NCI-H1417 (cell line): ENCODE measurements at places on chromosomes 12 and 14.

GRCh38 chr12:101089271-101089670 is 120.8 kb downstream of the SLC5A8 start:
- DNase-seq = no peak

DNA sequence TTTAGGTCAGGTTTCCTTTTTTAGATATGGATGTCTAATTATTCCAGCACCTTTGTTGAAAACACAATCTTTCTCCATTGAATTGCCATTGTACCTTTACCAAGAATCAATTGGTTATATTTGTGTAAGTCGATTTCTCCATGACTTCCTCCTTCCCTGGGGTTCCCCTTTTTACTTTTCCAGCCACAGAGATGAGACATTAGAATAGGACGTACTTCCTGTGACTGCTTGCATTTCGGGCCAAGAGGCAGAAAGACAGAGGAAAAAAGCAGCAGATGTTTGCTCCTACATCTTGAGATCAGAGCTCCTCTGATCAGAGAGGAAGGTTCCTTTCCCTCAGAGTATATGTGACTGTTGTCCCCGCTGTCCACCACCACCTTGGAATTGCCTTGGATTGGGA is 453.7 kb upstream of the RGS6 start:
- no peak for DNase-seq

GRCh38 chr12:109982210-109982609 is 14.0 kb downstream of the GIT2 start:
- DNase-seq = no peak

GRCh38 chr12:124743479-124744272 is 120.0 kb downstream of the SCARB1 start:
- no peak for DNase-seq

DNA sequence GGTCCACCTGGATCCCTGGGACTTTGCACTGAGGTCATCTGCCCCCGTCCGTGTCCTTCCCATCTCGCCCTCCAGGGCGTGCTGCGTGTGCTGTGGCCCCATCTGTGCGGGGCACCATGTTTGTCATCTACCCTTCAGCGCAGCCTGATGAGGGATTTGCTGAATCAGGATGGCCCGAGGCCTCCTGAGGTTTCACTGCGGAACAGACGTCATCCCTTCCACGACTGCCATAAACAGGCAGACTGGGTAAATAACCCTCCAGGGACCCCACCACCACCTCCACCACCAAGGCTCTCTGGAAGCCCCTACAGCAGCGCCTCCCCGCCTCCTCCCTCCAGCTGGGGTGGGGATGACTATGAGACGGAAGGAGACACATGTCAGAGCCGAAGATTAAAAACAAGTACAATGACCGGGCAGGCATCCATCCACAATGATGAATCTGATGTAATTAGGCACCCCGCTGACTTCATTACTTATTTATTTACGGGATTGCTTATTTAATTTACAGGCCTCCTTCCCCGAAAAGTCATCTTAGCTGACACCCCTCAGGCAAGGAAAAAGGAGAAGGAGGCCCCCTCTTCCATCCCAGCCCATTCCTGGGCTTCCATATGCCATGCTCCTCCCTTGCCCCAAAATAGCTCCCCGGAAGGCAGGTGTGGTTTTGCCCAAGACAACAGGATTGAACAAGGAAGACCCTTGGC is 39.4 kb downstream of the NCOR2 start:
- peak; percentile 84 for DNase-seq

DNA sequence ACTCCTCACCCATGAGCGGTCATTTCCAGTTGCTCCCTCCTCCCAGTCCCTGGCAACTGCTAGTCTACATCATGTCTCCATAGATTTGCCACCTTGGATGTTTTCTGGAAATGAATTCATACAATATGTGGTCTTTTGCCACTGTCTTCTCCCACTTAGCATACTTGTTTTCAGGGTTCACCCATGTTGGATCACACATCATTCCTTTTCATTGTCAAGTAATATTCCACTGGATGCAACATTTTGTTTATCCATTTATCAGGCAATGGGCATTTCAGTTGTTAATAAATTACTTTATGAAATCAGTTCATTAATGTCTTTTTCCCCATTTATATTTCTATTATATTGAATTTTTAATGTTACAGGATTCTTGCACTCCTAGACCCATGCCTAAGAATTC is 64.3 kb downstream of the EML1 start:
- DNase-seq = no peak

DNA sequence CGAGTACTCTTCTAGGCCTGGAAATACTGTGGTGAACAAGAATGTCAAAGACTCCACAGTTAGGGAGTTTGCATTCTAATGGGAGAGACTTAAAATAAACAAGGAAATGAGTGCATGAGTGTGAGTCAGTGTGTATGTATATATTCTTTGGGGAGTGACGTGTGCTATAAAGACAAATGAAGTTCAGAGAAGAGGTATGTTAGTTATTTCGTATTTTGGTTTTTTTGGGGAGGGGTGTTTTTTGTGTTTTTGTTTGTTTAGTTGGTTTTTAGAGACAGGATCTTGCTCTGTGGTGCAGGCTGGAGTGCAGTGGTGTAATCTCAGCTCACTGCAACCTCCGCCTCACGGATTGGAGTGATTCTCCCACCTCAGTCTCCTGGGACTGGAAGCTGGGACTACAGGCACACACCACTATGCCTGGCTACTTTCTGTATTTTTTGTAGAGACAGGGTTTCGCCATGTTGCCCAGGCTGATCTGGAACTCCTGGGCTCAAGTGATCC is 74.3 kb downstream of the SRGAP1 start:
- no peak for DNase-seq

DNA sequence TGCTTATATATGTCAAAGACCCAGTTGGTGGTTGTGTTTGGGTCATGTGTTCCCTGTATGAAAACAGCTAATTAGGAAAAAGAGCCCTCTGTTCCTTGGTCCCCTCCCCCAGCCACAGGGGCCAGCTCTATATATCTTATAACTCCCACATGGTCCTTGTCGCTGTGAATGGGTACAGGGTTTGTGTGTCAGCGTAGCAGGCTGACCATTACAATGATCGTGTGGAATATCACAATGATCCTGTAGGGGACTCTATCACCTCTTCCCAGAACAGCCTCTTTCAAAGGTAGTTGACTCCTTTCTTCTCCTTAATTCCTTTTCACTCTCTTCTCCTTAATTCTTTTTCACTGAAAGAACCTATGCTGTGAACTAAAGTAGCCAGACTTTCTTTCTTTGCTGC is 51.6 kb upstream of the RIC8B start:
- DNase-seq = no peak

DNA sequence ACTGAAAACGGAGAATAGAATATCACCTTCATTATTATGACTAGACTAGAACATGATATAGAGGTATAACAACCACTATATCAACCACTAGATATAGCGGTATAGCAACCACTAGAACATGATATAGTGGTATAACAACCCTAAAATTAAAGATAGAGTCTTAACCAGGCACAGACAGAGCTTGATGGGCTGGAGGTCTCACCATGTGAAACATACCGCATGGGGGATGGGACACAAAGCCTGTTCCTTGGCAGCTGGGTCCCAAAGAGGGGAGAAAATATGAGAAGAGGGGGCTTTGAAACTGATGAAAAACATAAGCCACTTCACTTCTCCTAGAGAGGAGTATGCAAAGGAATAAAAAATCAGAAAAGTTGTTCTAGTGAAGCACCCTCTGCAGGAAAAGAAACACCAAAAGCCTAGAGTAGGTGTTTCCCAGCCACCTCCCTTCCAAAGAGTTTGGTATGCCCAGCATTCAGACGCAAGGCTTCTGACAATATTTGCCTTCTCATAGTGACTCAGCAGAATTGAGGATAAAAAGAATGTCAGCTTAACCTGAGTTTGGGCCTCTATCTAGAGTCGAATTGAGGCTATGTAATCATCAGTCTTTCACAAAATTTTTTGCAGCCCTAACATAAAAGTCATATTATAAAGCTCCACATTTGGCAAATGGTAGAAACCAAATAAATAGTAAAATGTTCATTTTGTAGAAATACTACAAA is 316.4 kb downstream of the NOVA1 start:
- no peak for DNase-seq

DNA sequence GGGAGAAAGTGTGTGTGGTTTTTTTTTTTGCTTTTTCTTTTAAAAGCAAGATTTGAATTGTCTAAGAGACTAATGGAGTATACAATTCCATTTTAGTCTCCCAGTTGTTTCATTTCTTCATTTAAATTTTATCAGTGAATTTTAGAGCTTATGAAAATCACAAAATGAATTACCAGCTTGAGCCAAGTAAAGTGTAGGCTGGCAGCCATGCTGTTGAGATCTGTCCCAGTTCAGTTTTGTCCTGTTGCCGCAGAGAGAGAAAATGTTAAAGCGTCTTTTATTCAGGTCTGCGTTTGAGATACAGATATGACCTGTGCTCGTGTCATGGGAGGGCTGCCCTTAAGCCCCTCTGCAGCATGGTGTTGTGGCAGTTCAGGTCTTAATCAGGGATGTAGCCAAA is 256.5 kb downstream of the IPO8 start:
- no peak for DNase-seq

- no peak for DNase-seq
Observed at GRCh38 chr14:95569440-95569839, 34.6 kb downstream of the GLRX5 start.

DNA sequence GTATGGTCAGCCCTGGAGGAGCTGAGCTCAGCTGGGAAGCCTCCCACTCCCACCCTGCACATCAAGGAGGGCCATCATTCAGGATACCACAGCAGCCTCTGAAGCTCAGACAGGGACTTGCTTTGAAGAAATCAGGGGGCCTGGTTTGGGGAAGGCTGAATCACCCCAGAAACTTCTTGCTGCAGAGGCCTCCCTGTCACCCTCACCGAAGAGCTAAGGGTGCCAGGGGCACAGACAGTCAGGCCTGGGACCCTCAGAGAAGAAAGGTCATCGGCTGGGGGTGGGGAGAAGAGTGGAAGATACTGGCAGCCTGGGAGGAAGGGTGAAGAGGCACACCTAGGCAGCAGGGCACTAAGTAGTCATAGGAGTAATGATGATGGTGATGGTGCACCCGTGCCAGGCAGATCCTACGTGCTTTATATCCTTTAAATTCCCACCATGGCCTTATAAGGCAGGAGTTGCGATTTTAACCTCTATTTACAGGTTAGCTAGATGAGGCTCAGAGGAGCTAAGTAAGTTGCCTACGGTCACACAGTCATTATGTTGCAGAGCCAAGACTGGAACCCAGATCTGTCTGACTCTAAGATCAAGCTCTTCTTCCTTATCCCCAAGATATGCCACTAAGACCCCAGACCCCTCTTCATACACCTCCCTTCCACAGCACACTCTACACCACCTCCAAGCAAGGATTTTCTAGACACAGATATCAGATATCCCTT is 28.5 kb upstream of the PNMA1 start:
- no peak for DNase-seq

GRCh38 chr14:64515053-64515452 is 10.5 kb downstream of the ZBTB1 start:
- no peak for DNase-seq

GRCh38 chr14:99529899-99530298 is 48.7 kb downstream of the CCNK start:
- DNase-seq = no peak

DNA sequence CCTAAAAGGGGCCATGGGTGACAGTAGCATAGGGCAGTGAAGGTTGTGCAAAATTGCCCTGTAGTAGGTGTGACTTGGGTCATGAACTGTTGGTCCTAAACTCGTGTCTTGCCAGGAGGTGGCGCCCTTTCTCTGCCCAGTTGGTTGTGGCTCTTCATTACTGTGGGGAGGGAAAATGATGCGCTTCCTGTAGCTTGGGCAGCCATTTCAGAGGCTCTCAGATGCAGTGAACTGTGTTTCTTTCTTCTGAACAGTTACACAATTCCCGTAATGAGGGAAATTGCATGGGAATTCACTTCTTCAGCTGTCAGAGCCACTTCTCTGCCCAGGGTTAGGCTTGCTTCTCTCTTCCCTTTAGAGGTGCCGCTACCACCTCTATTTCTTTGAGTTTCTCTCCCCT is 148.1 kb upstream of the NRXN3 start:
- DNase-seq = peak; percentile 89

DNA sequence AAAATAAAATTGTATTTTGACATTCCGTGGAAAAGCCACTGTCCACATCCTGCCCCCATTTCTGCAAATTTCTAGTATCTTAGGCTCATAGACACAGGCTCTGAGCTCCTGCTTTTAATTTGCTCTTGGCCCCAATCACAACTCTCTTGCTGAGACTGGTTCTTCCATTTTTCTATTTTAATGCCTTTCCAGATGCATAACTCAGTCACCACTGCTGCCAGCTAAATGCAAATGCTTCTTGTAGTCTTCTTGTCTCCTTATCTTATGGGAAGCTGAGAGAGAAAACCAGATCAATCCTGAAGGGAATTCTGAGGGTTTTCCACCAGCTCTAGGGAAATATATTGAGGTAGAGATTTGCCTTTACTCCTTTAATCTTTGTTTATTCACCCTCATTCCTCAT is 149.0 kb downstream of the DHRS2 start:
- no peak for DNase-seq

DNA sequence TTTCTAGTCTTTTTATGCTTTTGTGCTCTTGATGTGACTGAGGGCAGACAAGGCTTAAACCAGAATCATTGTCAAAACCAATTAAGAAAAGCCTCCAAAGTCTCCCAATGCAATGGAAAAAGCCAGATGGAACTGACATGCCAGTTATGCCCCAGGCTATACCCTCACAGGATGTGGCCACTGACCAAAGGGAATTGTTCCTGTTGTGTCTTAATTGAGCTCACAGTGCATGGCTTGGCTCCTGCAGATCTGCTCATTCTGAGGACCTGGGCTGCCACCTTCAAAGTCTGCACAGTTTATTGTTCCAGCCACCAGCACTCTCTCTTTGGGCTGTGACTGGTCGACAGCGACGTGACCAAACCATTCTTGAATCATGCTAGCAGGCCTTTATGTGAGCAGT is 17.1 kb upstream of the BICD1 start:
- DNase-seq = no peak

- no peak for DNase-seq
Observed at GRCh38 chr14:42428996-42429395, 822.3 kb downstream of the LRFN5 start.

DNA sequence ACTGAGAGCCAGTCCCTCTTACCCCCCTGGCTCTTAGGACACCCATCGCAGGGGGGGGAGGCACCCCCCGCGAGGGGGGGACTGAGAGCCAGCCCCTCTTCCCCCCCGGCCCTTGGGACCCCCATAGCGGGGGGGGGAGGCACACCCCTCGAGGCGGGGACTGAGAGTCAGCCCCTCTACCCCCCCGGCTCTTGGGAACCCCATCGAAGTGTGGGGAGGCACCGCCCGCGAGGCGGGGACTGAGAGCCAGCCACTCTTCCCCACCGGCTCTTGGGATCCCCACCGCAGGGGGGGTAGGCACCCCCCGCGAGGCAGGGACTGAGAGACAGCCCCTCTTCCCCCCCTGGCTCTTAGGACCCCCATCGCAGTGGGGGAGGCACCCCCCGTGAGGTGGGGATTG is 48.8 kb downstream of the DDX11 start:
- no peak for DNase-seq
